ENCODE measurements at places on chromosomes 4 and X.

- no peak for DNase-seq
These were observed 2.5 kb upstream of the PPM1K start for GRCh38 chr4:88286897-88287296.

DNA sequence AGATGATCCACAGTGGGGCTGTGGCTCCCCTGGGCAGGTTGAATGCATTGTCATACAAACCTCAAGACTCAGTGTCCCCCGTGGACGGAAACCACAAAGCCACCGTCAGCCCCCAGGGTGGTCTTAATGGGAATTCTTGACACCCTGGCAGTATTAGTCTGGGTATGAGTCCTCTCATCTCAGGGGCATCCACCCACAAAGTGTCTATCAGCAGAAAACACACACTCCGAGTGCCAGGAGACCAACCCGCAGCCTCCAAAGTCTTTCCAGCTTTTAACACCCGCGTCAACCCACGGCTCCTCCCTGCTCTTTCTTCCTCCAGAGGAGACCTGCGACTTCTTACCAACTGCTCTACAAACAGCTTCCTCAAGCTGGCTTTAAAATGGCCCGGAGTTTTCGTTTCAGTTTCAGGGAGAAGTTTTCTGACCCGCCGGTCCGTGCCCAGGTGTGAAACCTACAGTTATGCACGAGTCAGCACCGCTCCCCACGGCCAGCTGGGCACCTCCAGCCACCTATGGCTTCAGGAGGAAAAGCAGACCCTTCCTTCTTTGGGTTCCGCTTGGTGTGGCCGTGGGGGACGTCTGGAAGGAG, 14.4 kb upstream of the ASMTL start:
- DNase-seq: peak; percentile 86

GRCh38 chrX:12360986-12361598, 222.8 kb downstream of the FRMPD4 start:
- no peak for DNase-seq

DNA sequence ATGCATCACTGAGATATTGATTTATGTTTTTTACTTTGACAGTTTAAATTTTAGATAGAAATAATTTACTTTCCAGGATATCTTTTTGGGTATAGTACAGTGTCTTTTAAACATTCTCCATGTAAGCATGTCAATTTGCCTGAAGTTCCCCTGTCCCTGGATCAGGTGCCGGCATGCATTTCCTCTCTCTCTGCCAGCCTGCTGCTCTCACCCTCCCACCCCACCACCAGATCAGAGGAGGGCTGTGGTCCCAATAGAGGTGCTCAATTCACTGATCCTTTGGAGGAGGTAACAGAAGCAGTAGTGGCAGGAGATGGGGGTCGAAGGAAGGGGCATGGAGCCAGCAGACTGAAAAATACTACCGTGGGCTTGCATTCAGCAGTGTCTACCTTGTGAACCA, 28.3 kb upstream of the DSPP start:
- DNase-seq: no peak

DNA sequence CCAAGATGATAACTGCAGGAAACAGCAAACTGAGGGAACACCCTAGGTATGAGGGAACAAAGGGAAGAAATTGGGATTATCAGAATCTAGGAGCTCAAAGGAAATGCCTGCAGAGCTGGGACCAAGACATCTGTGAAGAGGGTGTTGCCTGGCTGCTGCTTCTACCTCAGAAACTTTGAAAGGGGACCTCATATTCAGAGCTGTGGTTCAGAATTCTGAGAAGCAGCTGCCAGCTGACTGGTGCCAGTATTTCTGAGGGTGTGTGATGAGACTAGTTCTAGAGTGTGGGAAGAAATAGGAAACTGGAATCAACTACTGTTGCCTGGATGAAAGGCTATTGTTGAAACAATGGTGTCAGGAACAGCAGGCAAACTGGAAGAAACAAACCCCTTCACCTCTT, 8.5 kb downstream of the FAAH2 start:
- no peak for DNase-seq

DNA sequence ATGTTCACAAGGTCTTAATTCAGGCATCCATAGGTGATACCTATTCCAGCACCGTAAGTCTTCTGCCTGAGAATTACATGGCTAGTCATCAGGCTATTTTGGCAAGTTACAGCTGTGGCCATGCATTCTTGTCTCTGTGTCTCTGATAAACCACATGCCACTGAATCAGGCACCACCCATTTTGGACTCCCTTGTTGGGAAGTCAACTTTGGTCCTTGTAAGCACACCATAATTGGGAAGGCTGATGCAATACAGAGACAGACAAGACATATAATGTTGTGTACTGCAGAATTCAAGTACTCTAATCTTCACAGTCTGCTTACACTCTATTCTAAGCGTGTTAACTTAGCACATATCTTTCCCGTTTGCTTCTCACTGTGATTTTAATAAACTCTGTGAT, 483.7 kb upstream of the FTHL17 start:
- DNase-seq: no peak

DNA sequence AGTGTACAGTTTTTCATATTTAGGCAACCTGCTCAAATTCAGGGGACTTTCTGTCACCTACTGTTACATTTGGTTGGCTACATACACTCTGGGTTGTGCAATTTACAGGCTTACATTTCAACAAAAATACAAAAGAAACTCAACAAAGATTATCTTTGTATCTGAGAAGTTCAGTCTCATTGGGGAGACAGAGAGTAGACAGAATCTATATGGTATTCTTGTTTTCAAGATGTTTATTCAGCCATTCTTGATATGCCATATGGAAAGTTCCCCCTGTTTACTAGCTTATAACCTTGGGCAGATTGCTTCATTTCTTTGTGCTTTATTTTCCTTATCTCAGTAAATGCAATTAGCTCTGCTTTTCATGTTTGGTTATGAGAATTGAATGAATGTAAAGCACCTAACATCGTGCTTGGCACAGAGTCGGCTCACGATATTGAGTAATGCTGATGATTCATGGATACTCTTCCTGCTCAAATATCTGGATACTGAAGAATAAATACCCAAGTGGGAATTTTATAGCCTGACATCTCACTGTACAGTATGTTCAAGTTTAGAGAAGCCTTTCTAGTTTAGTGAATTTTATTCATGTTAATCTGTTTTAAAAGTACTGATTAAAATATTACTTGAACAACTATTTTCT, 96.5 kb upstream of the PACRGL start:
- DNase-seq: no peak

DNA sequence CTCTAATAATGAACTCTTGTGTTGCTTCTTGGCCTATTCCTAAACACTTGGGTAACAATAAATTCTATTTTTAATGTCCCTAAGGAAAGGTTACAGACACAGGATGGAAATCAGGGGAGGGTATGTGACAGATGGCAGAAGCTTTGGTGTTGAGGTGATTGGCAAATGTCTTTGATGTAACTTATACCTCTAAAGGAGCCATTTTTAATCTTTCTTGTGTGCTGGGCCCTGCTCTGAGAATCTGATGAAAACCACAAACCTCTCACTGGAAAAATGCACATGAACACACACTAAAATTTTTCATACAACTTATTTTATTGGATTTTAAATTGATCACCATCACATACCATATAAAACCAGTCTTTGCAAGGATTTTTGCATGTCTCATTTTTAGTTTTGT, 17.7 kb downstream of the FRYL start:
- DNase-seq: no peak

GRCh38 chr4:76233967-76234678, 17.4 kb upstream of the FAM47E start:
- DNase-seq: no peak

GRCh38 chrX:2710041-2710840, 19.1 kb downstream of the CD99 start:
- no peak for DNase-seq

DNA sequence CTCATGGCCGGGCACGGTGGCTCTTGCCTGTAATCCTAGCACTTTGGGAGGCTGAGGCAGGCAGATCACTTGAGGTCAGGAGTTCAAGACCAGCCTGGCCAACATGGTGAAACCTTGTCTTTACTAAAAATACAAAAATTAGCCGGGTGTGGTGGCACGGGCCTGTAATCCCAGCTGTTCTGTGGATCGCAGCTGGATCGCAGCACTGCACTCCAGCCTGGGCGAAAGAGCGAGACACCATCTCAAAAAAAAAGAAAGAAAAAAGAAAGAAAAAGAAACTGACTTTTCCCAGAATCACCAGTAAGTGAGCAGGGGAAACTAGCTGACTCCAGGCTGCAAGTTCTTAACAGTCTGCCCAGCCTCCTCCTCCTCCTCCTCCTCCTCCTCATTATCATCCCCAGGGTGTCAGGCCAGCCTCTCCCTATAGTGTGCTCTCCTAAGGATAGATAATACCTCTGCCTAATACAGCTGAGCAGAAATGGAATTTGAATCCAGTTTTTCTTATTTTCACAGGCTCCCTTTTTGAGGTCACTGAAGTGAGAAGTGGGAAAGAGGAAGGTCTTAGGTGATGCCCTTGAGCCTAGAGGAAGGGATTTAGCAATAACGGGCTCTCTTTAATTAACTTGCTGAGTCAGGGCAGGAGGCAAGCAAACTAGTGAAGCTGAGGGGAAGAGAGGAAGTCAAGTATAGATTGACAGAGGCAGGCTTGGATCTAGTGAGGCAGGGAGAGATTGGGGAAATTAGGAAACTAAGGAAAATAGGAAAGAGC, 11.8 kb upstream of the ELF2 start:
- DNase-seq: no peak

- no peak for DNase-seq
These were observed 72.4 kb downstream of the CPZ start for GRCh38 chr4:8664976-8665375.

- peak; percentile 81 for DNase-seq
These were observed 288.5 kb downstream of the FBXW7 start for GRCh38 chr4:152247271-152247975.

GRCh38 chr4:102625232-102625930, 124.2 kb downstream of the NFKB1 start:
- no peak for DNase-seq

- DNase-seq: no peak
These were observed 19.4 kb downstream of the AWAT2 start for GRCh38 chrX:70030301-70030767.

DNA sequence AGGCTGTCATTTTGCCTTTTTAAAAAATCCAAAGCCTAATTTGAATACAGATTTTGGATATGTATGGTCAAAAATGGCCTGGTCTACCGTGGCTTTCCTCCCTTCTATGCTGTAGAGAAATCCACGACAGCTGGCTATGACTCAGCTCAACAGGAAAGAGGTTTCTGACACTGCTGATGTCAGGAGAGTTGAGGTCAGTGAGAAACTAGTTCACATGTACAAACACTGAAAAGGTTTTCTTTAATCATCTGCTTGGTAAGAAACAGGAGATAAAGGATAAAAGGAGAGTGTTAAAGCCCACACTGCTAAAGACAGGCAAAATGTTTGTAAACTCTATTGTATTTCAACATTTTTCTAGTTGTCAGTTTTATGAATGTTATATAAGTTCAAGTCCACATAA, 113.9 kb downstream of the NYX start:
- DNase-seq: no peak

DNA sequence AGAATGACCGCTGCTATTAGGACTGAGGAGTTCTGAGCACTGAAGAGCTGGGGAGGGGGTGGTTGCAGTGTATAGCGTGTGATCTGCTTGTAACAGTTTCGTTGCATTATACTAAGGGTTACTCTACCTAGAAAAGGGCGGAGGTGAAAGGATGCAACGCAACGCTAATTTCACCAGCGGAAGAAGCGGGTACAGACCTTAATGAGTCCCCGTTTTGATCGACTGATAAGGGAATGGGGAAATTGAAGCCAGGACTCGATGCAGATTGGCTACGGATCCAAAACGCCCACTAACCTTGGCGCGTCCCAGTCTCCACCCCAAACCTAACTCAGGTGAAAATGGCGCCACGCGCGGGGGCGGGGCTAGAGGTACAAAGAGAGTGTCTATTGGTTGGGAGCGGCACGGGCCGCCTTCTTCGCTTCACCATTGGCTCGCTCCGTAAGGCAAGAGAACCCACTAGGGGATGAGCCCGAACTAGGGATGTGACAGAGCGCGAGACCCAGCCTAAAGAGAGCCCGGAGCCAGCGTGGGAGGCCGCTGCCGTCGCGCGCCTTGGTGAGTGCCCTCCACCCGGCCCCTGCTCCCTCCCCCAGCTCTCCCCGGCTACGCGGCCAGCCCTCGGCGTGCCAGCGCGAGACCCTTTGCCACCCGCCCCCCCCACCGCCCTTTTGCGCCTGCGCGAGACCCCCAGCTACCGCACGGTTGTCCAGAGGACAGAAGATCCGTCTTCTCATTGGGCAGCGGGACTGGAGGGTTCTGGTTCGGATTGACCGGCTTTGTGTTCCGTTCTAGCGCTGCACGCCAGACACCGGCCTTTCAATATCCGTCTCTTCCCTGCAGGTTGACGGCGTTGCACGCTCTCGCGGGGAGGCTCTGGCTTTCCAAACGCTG, at the start of gene EBP:
Gene EBP, plus strand, starts transcription at position 456 of the 891 bp plus-strand sequence. CDS start 1,964 bp downstream, outside the sequence.
- DNase-seq: peak; percentile 97

- DNase-seq: no peak
These were observed 7.9 kb downstream of the TBX22 start for GRCh38 chrX:80022363-80023031.

- no peak for DNase-seq
These were observed 177.9 kb upstream of the STK26 start for GRCh38 chrX:131845201-131845600.

GRCh38 chr4:40991908-40992307, 222.4 kb downstream of the APBB2 start:
- DNase-seq: no peak

GRCh38 chrX:19602866-19603622, 87.7 kb upstream of the MAP3K15 start:
- no peak for DNase-seq

- DNase-seq: no peak
These were observed 372.6 kb upstream of the TECRL start for GRCh38 chr4:64781737-64782326.

- DNase-seq: no peak
These were observed 39.6 kb downstream of the ZCCHC13 start for GRCh38 chrX:74343343-74344279.

GRCh38 chr4:145061318-145061920, 36.6 kb downstream of the ANAPC10 start:
- DNase-seq: no peak
